ENCODE measurements at places on chromosomes 1 and 21. TPM values are rescaled to one million over a fixed set of nuclear protein-coding genes. Genes with fewer than 3 reads are reported as not detected.

DNA sequence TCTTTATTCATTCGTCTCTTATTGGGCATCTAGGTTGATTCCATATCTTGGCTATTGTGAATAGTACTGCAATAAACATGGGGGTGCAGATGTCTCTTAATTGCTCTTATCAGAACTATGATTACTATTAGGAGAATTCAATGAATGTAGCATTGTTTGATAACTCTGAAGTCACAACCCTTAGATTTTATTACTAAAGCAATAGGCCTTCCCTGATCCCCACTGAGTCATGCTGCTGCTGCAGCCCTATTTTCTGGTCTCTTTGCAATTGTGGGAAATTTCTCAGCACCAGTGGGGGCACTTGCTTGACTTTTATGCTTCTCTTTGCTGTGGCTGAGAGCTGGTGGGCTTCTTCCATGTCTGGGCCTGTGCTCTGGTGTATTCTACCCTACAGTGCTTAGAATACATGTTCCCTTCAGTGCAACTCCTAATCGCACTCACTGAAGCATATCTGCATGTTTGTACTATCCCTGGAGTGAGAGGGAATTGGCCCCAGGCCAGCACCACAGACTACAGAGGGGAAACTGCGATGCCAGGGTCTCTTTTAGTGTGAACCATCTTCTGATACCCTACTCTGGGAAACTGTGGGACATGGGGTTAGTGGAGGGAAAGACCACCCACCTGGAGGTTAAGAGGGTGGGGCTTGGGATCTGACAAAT lies 52.2 kb upstream of the ROR1 start:
- H3K27ac ChIP-seq, result no peak overlapping the region
- no peak for DNase-seq
- H3K36me3 ChIP-seq, result no peaks in the 10 kb centered on the region
- H3K4me1 ChIP-seq, result no peaks in the 10 kb centered on the region

DNA sequence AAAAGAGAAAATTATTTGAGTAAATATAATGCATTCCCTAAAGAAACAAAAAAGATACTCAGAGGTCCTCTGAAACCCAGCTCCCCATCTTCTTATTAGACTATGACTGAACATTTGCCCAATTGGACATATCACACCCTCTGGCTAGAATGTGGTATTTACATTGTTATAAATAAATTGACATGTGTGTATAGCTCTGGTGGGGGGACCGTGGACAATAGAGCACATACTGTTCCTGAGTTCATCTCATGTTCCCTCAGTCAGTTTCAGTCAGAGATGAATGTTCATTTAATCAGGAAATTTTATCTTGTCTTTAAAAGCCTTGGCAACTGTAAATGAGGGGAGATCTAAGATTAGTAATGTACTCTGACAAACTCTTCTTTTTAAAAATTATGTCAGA lies 459.3 kb upstream of the ADAMTS5 start:
- DNase-seq, result no peak
- H3K27ac ChIP-seq, result peak overlapping the region; percentile 32
- peaks cover 10% of the 10 kb centered on the region for H3K4me1 ChIP-seq
- no peaks in the 10 kb centered on the region for H3K27me3 ChIP-seq
- H3K4me3 ChIP-seq, result no peak overlapping the region

GRCh38 chr1:181396171-181396670 lies 87.1 kb upstream of the CACNA1E start:
- no peak for DNase-seq
- H3K4me1 ChIP-seq, result no peaks in the 10 kb centered on the region
- no peaks in the 10 kb centered on the region for H3K36me3 ChIP-seq
- H3K27ac ChIP-seq, result no peak overlapping the region

GRCh38 chr1:192284927-192285326 lies 31.9 kb upstream of the RGS21 start:
- H3K27ac ChIP-seq, result no peak overlapping the region
- H3K27me3 ChIP-seq, result no peaks in the 10 kb centered on the region
- H3K36me3 ChIP-seq, result no peaks in the 10 kb centered on the region
- no peaks in the 10 kb centered on the region for H3K4me1 ChIP-seq
- no peak for DNase-seq

The CENPL gene
- 3.8 TPM for total RNA-seq

DNA sequence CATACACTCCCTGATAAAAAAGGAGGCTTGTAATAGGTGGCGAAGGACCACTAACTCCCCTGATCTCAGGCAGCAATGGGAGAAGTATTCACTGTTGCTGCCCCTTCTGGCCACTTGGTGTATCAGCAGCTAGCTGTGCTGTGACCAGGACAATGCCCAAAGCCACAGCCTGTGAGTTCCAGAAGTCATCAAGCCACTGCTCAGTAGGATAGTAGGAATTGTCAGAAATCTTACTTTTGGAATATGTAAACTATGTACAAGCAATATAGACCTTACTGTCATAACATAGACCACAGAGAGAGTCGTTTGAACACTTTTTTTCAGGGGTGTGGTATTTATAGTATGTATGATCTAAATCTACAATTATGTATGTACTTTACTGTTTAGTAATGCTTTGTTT lies 248.3 kb upstream of the CAMK1G start:
- no peak for DNase-seq
- H3K36me3 ChIP-seq, result no peaks in the 10 kb centered on the region
- no peak overlapping the region for H3K27ac ChIP-seq
- no peaks in the 10 kb centered on the region for H3K4me1 ChIP-seq

GRCh38 chr1:185694081-185694480 lies 40.1 kb upstream of the HMCN1 start:
- peak overlapping the region; percentile 12 for H3K27ac ChIP-seq
- H3K36me3 ChIP-seq, result no peaks in the 10 kb centered on the region

- H3K4me1 ChIP-seq, result no peaks in the 10 kb centered on the region
- no peak overlapping the region for H3K4me3 ChIP-seq
- no peak overlapping the region for H3K27ac ChIP-seq
- H3K36me3 ChIP-seq, result no peaks in the 10 kb centered on the region
- no peaks in the 10 kb centered on the region for H3K27me3 ChIP-seq
- no peak for DNase-seq
These were observed 418.2 kb upstream of the ADGRL2 start for GRCh38 chr1:81382561-81382960.

GRCh38 chr21:45989355-45990048 lies 7.9 kb downstream of the COL6A1 start:
- no peaks in the 10 kb centered on the region for H3K27me3 ChIP-seq
- peak overlapping the region; percentile 79 for H3K27ac ChIP-seq
- peaks cover 81% of the 10 kb centered on the region for H3K36me3 ChIP-seq
- peak; percentile 67 for DNase-seq
- H3K4me3 ChIP-seq, result no peak overlapping the region

DNA sequence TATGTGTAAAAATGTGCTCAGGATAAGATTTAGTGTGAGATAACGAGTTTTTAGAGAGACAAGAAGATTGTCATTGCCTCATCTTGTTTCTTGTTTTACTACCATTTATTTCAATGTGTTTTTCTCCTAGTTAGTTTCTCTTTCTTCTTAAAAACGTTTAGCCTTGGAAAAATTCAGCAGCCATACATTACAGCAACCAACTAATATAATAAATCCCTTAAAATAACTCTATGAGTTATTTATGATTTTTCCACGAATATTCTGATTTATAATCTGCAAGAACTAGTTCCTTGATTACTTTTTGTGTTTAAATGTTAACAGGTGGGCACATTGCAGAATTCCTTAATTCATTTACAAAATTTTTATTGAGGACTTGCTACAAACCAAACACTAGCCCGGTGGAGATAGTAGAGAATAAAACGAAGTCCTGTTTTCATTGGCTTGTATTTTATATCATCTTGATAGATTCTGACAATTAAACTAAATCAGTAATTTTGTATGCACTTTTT lies 118.9 kb downstream of the OSBPL9 start:
- H3K27ac ChIP-seq, result peak overlapping the region; percentile 30
- H3K27me3 ChIP-seq, result no peaks in the 10 kb centered on the region
- H3K4me3 ChIP-seq, result no peak overlapping the region
- H3K4me1 ChIP-seq, result peaks cover 57% of the 10 kb centered on the region
- DNase-seq, result no peak

GRCh38 chr1:178942285-178943198 lies 71.7 kb upstream of the ANGPTL1 start:
- H3K36me3 ChIP-seq, result no peaks in the 10 kb centered on the region
- no peak overlapping the region for H3K4me3 ChIP-seq
- DNase-seq, result no peak
- no peaks in the 10 kb centered on the region for H3K27me3 ChIP-seq
- peaks cover 50% of the 10 kb centered on the region for H3K4me1 ChIP-seq
- H3K27ac ChIP-seq, result peak overlapping the region; percentile 5

GRCh38 chr21:30206551-30207251 lies 9.2 kb downstream of the CLDN8 start:
- no peaks in the 10 kb centered on the region for H3K36me3 ChIP-seq
- no peak overlapping the region for H3K27ac ChIP-seq
- no peak for DNase-seq
- H3K4me1 ChIP-seq, result no peaks in the 10 kb centered on the region
- H3K4me3 ChIP-seq, result no peak overlapping the region

DNA sequence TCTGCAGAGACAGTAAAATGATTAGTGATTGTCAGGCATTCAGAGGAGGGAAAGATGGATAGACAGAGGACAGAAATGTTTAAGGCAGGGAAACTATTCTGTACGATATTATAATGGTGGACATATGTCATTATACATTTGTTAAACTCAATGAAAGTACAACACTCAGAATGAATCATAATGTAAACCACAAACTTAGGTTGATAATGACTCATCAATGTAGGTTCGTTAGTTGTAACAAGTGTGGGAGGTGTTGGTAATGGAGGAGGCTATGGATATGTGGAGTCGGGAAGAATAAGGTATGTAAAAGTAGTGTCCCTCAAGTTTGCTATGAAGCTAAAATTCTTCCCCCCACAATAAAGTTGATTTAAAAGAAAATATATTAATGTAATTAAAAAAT lies 455.0 kb downstream of the BRINP3 start:
- no peaks in the 10 kb centered on the region for H3K36me3 ChIP-seq
- no peak for DNase-seq
- H3K27ac ChIP-seq, result no peak overlapping the region
- no peak overlapping the region for H3K4me3 ChIP-seq

The A3GALT2 gene
- not detected for total RNA-seq

GRCh38 chr1:222594789-222595188 lies 5.1 kb upstream of the TAF1A start:
- H3K27ac ChIP-seq, result no peak overlapping the region
- DNase-seq, result no peak
- no peak overlapping the region for H3K4me3 ChIP-seq
- peaks cover 6% of the 10 kb centered on the region for H3K4me1 ChIP-seq
- H3K36me3 ChIP-seq, result no peaks in the 10 kb centered on the region

DNA sequence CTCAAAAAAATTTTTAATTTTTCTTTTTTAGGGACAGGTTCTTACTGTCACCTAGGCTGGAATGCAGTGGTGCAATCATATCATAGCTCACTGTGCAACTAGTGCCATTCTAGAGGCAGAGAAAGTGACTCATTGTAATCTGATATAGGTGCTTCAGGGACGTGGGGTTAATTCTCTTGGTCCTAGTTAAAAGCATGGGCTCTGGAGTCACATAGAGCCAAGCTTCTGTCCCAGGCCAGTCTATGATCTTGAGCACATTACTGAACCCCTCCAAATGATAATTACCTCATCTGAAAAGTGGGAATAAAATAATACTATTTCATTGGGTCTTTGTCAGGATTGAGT lies 1.1 kb upstream of the ADIPOR1 start:
- H3K27ac ChIP-seq, result no peak overlapping the region
- H3K4me3 ChIP-seq, result no peak overlapping the region
- H3K27me3 ChIP-seq, result no peaks in the 10 kb centered on the region

All from sigmoid colon (tissue), 7 donors.